ENCODE measurements at places on chromosomes 13 and 19.
A peak's percentile ranks its signal among the peaks of the same experiment; 100 is the strongest.

DNA sequence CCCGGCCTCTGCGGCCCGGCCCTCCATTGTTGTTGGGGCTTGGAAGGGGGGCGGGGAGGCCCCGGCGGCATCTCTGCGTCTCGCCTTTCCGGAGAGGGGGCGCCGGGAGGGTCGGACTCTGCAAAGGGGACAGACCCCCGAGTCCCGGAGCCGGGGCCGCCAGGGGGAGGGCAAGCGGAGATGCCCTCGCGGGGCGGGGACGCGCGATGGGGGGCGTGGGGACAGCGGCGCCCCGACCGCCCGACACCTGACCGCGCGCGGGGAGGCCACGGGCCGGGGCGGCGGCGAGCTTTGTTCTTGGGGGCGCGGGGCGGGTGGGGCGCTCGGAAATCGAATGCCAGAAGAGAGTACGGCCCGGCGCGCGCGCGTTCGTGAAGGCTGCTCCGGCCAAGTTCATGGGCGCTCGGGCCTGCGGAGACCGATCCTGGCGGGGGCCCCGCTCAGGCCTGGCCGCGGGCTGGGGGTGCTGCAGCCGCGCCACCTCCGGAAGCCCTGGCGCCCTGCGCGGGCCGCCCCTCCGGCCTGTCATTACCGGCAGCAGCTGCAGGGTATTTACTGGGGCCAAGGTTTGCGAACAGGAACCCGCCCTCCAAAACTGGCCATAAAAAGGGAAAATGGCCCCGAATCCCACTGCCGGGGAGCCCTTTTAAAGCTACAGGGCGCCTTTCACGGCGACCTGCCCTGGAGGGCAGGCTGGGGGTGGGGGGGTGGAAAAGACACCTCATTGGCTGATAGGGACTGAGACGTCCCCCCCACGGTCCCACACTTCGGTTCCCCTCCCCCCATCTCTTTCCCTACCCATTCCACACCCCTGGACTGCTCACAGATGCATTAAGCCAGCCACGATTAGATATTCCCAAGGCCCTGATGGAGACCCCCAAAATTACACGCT is 11.1 kb upstream of the NANOS3 start:
- DNase-seq: no peak

DNA sequence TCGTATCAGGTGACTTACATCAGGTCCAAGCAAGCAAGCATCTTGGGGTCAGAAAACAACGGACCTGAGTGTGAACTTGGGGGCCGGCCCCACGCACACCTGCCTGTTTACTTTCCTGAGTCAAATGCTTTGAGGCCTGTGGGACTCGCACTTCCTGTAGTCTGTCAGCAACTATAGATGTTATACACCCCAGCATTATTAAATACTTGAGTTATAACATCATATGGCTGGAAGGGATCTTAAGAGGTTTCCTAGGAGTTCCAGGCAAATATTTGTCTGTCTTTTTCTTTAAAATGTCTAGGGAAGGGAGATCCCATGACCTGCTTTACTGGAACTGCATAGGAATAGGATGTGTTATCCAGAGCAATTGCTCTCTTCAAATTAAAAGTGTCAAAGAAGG is 280.6 kb downstream of the SHISA2 start:
- DNase-seq: no peak

DNA sequence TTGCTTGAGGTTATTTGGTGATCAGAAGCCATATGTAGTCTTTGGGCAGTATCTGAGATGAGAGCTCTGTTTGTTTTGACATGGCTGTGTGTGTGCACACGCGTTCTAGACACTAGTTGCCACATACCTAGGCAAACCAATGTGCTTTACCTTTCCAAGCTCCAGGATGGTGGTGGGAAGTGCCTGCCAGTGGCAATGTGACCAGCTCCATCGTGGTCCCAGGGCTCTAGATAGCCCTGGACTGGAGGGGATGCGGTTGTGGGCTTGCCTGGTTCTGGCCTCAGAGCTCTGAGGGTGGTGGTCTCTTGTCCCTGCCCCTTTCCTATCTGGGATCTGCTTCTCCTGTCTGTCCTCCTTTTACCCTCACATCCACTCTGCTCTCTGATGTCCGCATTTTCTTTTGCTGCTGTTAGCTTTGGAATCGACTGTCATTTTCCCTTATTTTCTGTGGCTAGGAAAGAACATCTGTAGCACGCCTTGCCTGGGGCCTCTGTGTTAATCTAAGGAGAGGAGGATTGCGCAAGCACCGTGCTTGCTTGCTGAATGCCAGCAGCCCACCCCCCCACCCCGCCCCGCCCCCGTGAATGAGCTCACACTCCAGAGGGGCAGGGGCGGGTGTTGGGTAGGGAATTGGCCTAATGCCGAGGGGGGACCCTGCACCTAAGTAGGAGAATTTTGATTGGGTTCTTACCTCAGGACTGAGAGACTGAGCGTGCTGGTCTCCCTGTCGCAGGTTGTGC is 89.5 kb downstream of the ARHGEF7 start:
- DNase-seq: no peak

DNA sequence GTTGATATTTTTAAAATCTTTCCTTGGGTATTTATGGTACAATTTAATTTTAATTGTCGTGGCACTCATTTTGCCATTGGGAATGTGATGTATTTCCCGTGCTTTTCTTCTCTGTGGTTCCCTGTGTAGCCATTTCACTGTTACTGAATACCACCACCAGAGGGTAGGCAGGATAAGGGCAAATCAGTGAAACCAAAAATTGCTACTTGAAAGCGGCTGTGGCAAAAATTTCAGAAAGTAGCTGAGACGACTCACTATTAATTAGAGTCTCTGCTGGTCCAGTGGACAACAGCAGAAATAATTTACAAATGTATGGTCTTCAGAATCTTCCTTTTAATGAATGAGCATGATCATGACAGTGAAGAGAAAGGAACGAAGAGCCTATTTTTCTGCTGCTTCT is 34.4 kb upstream of the MIR17HG start:
- DNase-seq: peak; percentile 11

DNA sequence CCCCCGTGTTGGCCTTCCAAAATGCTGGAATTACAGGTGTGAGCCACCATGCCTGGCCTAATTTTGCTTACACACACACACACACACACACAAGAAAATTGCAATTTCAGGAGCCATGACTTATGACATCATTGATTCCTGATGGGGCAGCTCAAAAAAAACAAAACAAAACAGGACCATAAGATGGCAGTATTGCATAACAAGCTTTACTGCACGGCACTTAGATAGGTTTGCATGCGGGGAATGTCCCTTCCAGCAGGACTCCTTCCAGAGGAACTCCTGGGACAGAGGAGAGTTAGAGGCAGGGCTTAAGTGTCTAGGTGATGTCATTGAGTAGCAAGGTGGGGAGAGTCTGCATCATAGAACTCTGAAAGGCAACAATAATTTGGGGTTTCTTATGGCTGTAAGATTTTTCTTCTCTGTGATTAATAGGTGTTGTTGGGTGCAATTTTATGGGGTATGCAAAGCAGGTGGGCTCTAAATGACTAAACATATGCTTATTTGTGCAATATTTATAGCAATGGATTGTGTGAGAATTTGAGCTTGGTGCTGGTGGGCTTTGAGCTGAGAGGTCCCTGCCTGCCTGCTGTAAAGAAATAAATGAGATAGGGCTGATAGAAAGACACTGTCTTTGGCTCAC is 9.0 kb upstream of the ACSBG2 start:
- no peak for DNase-seq

DNA sequence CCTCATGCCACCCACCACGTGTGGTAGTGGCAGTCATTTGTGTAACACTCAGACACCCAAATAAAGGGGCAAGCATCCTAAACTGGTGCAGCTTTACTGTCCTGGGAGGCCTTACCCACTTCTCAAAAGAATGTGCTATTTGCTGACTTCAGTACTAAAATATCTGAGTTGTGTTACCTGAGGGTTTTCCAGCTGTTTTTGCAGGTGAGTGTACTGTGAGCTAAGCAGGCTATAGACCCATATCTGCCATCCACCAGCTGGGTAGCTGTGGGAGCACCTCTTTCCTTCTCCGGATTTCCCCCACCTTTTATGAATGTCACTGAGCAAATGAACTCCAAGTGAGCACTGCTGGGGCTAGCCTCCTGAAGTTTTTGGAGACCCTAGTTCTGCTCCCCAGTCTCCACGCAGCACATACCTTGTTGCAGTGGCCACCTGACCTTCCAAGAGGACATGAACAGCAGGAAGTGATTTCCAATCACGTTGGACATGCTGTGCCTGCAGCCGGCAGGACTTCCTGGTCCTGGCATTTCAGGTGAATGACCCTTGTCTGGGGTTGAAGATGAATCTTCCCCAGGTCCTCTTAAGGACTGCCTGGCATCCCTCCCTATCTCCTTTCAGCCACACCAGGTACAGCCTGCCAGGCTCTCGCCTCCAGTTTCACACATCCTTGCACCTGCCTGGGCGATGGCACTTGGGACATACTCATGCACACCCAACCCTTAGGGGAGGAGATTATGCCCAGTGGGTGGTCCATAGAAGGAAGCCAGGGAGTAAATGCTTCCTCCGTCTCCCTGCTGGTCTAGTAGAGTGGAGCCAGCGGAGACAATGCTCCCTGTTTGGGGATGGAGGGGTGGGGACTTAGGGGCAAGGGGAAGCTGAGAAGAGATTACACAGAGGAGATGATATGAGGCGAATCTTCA is 109.5 kb upstream of the SPATA13 start:
- DNase-seq: no peak

DNA sequence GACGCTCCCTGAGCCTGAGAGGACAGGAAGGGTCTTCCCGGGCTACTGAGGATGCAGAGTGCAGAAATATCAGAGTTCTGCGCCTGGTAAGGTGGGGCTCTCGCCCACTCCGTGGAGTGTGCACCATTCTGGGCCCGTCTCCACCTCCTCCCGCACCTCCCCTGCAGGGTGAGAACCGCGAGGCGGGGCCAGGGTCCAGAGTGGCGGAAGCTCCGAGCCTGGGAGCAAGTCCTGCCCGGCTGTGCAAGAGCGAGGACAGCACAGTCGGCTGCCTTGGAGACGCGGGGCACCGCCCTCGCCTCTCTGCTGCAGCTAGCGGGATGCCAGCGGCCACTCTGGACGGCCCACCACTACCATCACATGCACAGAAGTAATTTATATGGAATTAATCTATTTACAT is 2304.4 kb downstream of the PCDH9 start:
- no peak for DNase-seq

DNA sequence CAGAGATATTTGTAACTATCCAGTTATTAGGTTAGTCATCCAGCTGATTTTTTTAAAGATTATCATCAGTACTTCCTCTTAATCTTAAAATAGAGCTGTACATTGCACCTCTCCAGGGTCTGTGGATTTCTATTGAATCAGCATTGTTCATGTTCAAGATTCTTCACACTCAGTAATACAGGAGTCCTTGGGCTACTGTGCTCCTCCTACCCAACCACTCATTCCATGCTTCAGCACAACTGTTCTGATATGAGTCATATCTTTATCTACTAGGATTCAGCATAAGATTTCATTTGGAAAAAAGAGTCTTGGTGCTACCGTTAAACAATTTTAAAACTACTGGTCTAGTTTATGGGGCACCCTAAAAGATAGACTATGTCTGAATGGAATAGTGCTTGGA is 357.8 kb downstream of the DCT start:
- no peak for DNase-seq

DNA sequence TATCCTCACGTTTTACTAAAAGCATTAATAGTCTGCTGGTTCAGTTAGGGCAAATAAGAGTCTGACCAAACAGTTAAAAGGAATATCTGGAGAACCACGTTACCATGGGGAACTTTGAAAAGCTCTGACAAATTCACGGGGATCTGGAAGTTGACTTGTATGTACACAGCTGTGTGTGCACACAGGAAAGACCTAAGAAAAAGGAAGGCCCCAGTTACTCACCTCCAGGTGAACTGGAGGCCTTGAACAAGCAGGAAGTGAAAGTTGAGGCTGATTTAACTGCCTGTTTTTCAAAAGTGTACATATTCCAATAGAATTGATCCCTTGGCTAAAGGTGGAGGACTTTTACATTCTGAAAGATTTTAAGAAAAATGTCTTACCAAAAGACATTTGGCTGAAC is 1891.6 kb upstream of the PCDH20 start:
- DNase-seq: no peak

DNA sequence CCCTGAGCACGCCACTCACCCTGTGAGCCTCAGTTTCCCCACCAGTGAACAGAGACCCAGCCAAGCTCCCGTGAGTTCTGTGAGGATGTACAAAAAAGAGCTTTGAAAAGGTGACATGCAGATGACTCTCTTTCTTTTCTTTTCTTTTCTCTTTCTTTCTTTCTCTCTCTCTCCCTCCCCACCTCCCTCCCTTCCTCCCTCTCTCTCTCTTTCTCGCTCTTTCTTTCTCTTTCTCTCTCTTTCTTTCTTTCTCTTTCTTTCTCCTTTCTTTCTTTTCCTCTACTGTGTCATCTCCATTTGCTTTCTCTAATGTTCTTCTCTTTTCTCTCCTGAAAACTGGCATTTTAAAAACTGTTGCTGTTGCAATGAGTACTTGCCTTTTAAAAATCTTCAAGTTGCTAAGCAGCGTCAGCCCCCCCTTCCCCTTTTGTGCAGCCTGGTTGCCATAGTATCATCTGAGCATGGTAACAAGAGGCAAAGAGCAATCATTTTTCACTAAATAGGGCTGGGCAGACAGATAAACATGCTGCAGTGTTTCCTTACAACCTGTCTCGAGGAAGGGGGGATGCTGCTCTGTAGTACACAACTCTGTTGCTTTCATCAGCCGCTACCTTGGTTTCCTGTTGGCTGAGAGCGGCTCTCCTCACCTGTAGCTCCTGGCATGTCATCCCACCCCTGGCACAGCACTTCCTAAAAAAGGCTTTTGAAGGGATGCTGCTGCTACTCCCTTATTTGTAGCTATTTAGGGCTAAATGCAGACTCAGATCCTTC is 108.7 kb upstream of the MBNL2 start:
- DNase-seq: no peak

- DNase-seq: no peak
Observed at GRCh38 chr19:24052811-24053210, 34.2 kb upstream of the ZNF254 start.

- DNase-seq: no peak
Observed at GRCh38 chr19:14409146-14410023, 9.8 kb downstream of the DDX39A start.

DNA sequence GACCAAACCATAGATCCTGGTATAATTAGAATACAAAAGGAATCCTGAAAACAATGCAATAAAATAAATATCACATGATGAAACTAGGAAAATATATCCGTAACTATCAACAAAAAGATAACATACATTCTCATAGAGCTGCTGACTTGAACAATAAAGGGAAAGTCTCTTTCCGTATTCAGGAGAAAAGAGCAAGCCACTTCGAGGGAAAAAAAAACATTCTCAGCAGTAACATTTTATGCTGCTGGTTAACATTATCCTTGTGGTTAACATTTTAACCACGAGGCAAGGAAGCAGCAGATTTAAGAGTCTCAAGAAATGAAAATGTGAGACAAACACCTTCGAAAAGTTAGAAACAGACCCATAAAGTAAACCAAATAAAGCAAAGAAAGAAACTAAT is 25.8 kb downstream of the NALCN start:
- no peak for DNase-seq

DNA sequence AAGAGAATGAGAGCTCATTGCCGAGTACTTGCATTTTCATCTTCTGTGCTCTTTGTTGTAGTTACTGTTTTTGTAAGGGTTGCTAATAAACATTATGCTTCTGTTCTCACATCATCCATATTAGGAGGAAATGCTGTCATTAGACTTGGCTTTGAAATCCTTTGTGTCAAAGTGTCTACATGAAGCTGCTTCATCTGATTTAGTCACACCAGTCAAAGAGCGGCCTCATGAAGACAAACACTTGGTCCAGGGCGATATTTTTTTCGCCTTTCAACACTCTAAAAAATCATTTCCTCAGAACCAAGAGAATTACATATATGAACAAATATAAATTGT is 105.0 kb downstream of the SPRY2 start:
- DNase-seq: no peak

GRCh38 chr19:40213882-40214570 is 4.2 kb downstream of the TTC9B start:
- DNase-seq: no peak

- no peak for DNase-seq
Observed at GRCh38 chr19:7516878-7517277, 975 bp downstream of the ZNF358 start.
